ENCODE measurements at places on chromosomes 2 and 18. TPM values are rescaled to one million over a fixed set of nuclear protein-coding genes. Genes with fewer than 3 reads are reported as not detected.
A peak's percentile ranks its signal among the peaks of the same experiment; 100 is the strongest.

Gene OBSL1
- polyA plus RNA-seq, result 101 TPM

Gene CEBPZ
- polyA plus RNA-seq, result 49.3 TPM

Gene NETO1
- polyA plus RNA-seq, result not detected

Gene DCDC2C
- 0.40 TPM for polyA plus RNA-seq

- DNase-seq, result peak; percentile 25
These were observed 11.1 kb upstream of the SATB2 start for GRCh38 chr2:199468561-199469513.

- DNase-seq, result no peak
These were observed 233.3 kb downstream of the LDLRAD4 start for GRCh38 chr18:13451661-13452387.

DNA sequence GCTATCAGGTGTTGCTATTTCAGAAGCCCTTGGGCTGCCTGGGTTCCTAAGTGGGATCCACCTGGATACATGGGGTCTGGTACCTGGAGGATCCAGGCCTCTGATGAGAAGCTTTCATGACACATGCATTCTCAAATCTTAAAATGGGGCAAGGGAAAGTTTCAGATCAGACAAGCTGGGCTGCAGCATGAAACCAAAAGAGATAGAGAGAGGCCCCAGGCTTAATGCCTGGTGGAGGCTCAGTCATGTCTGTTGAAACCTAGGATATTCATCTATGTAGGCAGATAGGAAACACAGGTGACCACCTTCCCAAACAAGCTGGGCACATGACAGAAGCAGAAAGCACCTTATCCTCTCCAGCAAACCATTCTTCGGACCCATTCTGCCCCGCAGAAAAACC lies 18.8 kb upstream of the PLB1 start:
- DNase-seq, result no peak

DNA sequence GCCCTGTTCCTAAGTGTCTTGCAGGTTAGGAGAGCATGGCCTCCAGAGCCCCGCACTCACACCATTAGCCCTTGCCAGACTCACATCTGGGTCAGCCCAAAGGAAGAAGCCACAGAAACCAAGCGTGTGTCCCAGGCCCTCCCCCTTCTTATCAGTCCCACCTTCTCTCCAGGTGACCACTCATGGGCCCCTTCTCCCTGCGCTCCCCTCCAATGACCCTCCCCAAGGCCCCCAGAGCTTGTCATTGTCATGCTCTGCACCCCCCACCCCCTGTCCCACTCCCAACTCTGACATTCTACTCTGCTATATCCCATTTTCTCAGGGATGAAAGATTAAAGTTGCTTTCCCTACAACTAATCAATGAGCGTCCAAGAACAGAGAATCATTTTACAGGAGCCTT lies 30.1 kb downstream of the CAPN14 start:
- DNase-seq, result no peak

GRCh38 chr2:23388294-23388693 lies 3.3 kb downstream of the KLHL29 start:
- DNase-seq, result no peak
